GDM1 (cell line): ENCODE measurements at places on chromosomes 12 and 14.
A peak's percentile ranks its signal among the peaks of the same experiment; 100 is the strongest.

DNA sequence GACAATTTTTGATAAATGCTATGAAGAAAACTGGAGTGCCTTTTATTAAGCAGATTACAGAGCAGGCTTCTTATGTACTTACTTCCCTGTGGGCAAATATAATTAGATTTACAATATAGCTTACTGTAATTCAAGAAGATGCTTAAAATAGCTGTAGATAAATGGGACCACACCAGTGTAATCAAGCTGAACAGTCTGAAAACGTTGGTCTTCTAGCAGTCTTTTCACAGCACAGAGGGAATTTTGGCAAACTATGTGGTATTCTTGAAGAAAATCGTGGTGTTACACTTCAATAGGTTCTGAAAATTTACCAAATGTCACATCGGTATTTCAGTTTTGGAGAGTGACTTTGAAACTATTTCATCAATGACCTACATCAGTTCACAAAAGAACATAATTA is 47.7 kb downstream of the SLC16A7 start:
- DNase-seq, result no peak

GRCh38 chr12:57451233-57451778 is 3.8 kb upstream of the INHBE start:
- DNase-seq, result no peak

GRCh38 chr12:65946821-65947220 is 122.5 kb downstream of the HMGA2 start:
- DNase-seq, result no peak

DNA sequence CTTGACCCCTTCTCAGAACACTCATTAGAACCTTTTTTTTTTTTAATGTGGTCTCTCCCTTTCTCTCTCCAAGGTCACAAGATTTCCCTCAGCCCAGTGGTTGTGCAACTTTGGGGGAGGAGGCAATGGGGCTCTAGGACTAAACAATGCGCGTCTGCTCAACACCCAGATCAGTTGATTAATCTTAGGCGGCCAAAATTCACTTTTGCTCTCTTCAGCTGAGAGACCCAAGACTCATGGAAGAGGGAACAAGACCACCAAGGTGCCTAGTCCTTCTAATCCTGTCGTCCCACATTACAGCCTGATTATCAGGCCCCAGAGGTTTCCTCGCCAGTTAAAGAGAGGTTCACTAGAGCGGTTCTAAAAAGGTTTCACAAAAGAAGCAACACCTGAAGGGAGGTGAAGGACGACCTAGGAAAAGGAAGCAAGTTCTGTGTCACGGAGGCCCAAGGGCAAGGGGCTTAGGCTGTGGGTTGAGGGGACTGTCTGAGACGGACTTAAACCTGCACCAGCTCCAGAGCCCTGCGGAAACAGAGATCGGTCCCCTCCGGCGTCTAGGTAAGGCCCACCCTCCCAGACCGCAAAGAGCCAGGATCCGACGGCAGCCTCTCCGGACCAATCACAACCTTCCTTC is 824 bp upstream of the TARBP2 start:
- DNase-seq, result no peak

DNA sequence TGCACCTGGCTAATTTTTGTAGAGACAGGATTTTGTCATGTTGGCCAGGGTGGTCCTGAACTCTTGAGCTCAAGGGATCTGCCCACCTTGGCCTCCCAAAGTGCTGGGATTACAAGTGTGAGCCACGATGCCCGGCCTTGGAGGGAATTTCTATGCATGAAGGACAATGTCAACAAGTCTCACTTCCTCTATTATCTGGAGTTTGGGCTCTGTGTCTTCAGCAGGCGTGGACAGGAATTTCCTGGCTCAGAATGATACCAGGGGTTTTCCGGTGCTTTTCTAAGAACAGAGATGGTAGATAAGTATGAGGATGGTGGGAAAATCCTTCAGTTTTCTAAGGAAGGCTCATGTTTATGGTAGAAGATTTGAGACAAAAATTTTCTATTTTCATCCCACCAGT is 75.0 kb upstream of the CCDC60 start:
- DNase-seq, result no peak

DNA sequence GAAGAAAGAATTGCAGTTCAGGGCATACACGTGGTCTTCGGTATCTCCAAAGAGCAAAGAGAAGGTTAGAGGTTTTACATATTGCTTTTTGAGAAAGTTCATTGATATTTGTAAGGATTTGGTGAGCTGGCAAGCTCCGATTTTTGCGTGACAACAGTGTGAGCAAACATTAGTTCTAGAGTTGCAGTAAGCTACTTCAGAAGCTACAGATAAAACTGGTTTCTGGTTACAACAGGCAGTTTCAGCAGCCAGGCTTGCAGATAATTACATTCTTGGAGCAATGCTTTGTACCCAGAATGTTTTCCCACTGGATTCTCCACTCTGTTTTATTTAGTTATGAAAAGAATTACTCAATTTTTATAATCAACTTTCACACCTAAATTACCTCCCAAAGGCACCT is 28.2 kb downstream of the KLRK1 start:
- no peak for DNase-seq

DNA sequence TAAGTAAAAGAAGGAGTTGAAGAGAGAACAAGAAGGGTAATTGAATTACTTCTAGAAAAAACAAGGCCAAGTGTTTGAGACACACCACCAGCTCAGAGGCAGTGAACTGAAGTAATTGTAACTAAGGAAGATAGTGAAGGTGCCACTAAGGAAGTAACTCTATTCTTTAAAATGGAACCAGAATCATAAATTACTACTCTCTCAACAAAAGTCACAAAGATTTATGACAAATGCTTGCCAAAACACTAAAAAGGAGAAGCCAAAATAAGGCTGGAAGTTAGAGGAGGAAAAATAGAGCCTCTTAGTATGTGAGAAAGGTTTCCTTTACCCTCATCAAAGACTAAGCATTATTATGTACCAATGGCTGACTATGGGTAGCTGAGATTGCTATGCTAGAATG is 208.5 kb downstream of the MDGA2 start:
- no peak for DNase-seq

- DNase-seq, result no peak
These were observed 251.2 kb downstream of the C12orf42 start for GRCh38 chr12:103244596-103244995.

DNA sequence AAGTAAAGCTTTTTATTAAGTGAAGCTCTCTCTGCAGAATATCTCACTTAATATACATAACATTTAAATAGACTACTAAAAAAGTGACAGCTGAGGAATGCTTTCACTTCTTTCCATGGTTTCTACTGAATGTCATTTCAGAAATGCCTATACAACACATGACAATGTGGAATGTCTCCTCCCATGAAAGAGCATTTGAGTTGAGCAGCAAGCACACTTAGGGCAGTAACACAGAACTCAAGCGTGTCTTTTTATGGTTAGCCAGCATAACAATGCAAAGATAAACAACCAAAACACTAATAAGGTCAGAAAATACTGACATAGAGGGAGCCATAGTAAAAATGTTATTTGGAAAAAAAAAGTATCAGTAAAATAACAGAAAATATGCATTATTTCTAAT is 9.4 kb downstream of the PPP1R12A start:
- DNase-seq, result no peak

DNA sequence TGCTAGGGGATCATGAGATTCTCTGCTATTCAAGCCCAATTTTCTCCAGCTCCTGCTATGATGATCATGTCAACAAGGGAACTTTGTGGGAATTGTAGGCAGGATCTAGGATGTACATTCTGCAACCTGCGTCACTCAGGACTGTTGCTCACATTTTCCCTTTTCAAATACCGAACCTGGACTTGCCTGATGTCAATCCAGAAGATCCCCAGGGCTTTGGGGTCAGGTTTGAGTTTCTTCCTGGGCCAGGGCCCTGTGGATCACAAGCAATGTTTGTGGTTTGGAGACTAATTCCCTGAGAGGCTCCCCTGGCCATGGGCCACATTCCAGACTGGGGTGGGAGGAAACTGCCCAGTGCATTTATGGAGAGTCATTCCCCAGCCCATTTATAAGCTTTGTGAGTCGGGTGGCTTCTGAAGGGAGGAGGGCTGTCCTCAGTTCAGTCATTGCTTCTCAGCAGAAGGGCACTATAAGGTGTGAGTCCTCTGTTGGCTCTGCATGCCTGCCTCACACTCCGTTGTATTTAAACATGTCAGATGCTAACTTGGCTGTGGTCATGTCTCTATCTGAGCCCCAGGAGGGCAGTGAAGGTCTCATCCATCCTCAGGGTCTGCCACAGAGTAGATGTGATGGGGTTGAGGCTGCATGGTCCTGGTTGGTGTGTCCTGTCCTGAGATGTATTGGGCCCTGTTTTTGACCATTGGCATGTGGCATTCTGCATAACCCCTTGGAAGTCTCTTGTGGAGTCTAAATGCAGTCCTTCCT is 6.5 kb downstream of the KRT86 start:
- no peak for DNase-seq

GRCh38 chr14:25011095-25011494 is 38.9 kb downstream of the STXBP6 start:
- no peak for DNase-seq

- DNase-seq, result no peak
These were observed 315.3 kb downstream of the BCL11B start for GRCh38 chr14:98956661-98957060.

DNA sequence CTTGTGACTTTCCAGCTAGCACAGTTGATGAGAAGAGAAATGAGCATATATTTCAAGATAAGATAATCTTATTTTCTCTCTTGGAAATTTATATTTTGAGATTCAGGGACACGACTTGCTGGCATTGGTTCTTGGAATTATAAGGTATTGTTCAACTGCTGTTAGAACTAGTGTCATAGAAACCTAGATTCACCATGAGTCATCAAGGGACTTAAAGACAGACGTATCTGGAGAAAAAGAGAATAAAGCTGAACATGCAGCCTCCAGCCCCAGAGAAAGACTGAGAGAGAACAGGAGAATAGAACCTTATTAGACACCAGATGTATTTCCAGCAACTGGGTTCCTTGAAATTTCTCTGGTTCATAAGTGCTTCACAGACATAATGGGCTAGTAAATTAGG is 194.4 kb upstream of the PPFIA2 start:
- DNase-seq, result no peak

DNA sequence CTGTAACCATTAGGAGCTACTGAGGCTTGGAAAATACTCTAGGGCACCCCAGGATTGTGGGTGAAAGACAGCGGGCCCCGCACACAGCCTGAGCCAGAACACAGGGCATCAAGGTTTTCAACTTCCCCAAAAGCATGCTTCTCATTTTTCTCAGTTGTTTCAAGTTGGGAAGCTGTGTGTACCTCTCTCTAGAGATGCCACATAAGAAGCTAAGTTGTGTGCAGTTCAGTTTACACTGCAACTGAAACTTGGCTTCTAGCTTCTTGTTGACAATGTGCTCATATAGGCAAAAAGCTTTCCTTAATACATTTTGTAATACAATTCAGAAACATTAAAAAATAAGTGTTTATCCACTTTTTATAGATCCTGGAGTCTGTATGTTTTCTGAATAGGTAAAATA is 88.1 kb upstream of the PTPRR start:
- DNase-seq, result no peak

DNA sequence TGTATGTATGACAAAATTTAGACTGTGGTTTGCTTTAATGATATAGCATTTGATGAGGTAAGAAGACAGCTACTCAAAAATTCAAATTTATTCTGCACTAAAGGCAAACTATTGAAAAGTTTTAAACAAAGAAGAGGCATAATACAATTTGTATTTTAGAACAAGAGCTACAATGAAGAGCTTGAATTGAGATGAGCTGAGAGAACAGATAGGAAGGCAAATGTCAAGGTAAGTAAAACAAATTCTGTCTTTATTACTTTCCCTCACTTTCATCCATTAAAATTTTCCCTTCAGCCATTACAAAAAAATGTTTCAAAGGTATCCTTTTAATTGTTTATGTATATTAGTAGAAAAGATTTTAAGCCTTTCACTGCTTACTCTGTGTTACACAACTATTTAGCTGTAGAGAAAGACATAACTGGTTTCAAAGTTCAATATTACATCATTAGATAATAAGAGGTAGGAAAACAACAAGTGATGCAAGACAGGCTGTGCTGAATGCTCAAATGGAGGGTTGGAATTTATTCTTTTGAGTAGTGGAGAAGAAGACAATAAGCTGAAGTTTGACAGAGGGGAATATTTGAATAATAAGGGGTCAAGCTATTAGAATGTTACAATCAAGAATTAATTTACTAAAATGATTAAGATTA is 1334.1 kb downstream of the FSCB start:
- no peak for DNase-seq

GRCh38 chr12:129830796-129831195 is 73.0 kb downstream of the TMEM132D start:
- no peak for DNase-seq

DNA sequence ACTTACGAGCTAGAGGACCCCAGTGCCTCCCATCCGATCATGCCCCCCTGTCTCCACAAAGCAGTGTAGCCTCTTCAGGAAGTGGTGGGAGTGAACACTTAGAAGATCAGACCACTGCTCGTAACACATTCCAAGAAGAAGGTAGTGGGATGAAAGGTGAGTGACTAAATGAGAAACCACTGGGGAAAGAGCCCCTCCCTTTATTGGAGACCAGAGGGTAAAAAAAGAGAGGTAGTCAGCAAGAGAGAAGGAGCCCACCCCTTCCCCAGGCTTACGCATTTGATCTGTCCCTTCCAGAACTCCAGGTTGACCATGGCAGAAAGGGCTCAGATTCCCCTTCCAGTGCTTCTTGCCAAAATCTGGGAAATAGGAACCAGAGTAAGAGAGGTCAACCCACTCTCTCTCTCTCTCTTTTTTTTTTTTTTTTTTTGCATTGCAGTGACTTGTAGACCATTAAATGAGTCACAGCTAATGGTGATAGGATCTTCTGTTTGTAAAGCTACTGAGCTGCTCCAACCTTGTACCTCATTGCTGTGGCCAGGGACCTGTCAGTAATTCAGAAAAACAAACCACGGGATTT is 165.4 kb downstream of the GCH1 start:
- no peak for DNase-seq

GRCh38 chr14:21038441-21039422 is 3.4 kb upstream of the RNASE7 start:
- DNase-seq, result no peak

DNA sequence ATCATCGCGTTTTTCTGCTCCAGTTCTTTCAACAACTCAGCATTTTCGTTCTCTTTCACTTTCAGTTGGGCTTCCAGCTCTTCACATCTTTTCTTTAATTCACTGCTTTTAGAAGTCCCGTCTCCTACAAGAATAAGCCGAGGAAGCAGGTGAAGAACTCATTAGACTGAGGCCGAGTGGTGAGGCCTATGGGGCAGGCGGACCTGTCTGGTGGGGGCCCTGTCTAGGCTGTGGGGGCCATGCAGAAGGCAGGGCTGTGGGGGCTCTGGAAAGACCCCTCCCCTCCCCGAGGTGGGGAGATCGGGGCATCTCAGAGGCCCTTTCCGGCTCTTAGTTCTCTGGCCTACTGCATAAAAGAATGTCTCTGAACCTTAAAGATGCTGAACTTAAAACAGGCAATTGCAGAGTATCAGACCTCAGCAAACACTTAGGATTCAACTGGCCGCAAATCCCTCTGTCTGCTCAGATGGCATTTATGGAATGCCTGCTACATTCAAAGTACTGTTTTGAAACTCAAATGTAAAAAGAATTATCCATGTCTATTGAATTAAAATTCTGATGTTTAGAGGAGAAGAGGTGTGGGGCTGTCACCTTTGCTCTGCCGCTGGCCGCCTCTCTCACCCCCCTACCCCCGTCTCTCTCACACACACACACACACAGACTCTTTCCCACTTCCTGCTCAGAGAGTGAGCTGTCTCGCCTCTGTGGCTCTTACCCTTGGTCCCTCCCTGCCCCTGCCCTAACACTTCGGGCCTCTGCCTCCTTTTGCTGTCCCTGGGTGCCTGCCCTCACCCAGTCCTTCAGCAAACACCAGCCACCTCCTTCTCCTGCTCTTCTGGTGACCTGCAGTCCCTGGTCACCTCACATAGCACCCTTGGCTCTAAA is 34.7 kb downstream of the CCDC92 start:
- peak; percentile 34 for DNase-seq
